ENCODE measurements at places on chromosomes 16 and 17.

GRCh38 chr17:65627891-65628643, 66.6 kb upstream of the AXIN2 start:
- peak; percentile 77 for DNase-seq

- DNase-seq, result no peak
These were observed 10.3 kb downstream of the NDUFAF8 start for GRCh38 chr17:81249223-81250040.

GRCh38 chr17:11935734-11936406, 61.4 kb downstream of the ZNF18 start:
- DNase-seq, result peak; percentile 24

DNA sequence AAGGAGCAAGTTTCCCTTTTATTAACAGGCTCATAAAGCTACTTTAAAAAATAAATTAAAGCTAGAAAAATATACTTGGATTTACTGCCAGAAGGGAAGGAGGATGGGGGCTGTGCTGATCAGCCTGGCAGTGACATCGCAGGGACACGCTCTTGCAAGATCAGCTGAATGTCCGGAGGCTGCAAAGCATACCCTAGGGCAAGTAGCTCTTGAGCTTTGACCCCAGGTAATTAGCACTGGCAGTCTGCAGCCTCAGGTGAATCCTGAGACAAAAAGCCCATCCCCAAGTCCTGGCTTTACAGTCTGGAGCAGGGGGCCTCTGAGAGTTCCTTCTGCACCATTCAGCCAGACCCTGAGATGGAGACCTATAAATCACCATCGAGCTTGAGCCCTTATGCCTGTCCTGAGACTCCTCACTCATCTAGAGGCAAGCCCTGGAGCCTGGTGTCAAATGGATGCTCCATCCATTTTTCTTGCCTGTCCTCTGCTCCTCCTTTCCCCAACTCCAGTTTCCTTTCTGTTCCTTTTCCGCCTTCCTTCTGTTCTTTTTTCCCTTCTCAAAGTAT, 131.7 kb downstream of the TMEM114 start:
- no peak for DNase-seq

- DNase-seq, result peak; percentile 54
These were observed 37.7 kb downstream of the RNF135 start for GRCh38 chr17:31008374-31009041.

- DNase-seq, result no peak
These were observed 76.2 kb downstream of the CHD9 start for GRCh38 chr16:53131050-53131362.

GRCh38 chr16:26493751-26494150, 573.0 kb upstream of the C16orf82 start:
- no peak for DNase-seq
